Activated T-helper 1 cell treated with anti-CD3 and anti-CD28 coated beads, Interleukin-2, amount 50 U/mL, for 16 hours (primary cell): ENCODE measurements at places on chromosomes 4 and X.

DNA sequence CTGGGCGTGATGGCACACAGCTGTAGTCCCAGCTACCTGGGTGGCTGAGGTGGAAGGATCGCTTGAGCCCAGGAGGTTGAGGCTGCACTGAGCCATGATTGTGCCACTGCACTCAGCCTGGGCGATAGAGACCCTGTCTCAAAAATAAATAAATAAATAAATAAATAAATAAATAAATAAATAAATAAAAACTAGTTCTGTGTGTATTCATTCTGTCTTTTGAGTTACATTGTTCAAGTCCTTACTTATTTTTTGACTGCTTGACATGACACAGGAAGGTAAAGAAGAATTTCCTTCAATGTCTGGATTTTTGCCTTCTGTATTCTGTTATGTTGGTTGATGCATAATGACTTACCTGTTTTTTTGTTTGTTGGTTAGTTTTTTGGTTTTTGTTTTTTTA lies 2.2 kb upstream of the NAA10 start:
- DNase-seq = no peak

- no peak for DNase-seq
These were observed 1.9 kb downstream of the NEIL3 start for GRCh38 chr4:177311589-177311988.

- peak; percentile 26 for DNase-seq
These were observed 13.3 kb downstream of the MGARP start for GRCh38 chr4:139266583-139267257.

DNA sequence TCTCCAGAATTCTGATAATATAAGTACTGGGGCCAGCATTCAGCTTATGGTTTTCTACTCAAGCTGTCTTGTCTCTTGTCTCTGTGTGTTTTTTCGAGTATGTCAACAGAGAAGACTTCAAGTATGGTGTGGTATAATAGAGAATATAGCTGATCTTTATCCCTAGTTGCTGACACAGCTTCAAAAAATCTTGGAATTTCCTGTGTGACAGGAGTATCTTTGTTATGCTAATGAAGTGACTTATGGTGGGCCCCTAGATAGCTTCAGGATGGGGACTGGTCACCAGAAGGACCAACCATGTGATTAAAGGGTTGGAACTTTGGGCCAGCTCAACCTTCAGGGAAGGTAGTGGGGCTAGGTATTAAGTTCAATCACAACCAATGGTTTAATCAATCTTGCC lies 2.9 kb downstream of the GPRASP3 start:
- DNase-seq = no peak

DNA sequence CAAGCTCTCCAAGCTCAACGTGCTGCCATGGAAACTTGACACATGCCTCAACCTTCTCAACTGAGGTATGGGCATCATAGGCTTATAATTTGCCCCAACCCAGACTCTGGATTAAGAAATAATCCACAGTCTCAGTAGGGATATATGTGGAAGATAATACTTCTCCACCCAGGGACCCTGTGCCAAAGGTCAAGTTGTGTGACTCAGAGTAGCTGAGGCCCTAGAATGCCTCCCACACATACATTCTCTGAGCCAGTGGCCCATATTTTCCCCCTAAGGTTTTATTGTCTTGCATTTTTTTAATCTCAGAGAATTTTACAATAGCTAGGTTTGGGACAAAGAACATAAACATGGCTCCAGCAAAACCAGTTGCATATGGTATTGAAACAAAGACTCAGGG lies 283.1 kb downstream of the IDS start:
- DNase-seq = no peak

- no peak for DNase-seq
These were observed 360.2 kb downstream of the ZIC3 start for GRCh38 chrX:137926090-137926489.

DNA sequence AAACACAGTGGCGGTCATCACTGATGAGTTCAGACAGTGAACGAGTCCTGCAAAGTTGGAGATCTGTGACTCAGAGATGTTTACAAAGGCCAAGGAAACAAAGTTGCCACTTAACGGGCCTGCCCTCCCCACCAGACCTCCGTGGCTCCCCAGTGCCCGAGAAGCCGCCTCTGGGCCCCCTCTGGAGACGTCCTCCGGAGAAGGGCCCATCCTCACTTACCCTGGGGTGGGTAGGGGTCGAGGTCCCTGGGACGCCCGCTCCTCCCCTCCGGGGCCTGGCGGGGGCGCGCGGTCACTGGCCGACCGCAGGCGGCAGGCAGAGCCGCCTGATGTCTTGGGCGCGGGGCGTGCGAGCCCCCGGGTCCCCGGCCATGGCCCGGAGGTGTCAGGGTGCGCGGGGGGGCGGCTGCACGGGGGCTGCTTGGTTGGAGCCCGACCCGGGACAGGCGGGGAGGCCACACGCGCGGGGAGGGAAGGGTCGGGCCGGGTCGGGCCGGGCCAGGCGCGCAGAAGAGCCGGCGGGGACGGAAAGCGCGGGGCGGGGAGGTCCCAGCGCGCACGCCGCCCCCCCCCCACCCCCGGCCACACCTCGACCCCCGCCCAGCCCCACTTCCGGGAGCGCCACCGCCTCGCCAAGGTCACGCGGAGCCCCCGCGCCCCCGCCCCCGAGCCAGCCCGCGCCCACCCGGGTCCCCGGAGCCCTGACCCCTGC lies 529 bp downstream of the DHRSX start:
- no peak for DNase-seq

GRCh38 chrX:152155766-152156310 lies 17.5 kb upstream of the MAGEA10 start:
- DNase-seq = no peak

GRCh38 chr4:185512516-185512915 lies 22.8 kb downstream of the PDLIM3 start:
- no peak for DNase-seq

GRCh38 chr4:174490451-174490961 lies 31.8 kb downstream of the HPGD start:
- DNase-seq = no peak

- no peak for DNase-seq
These were observed 18.3 kb upstream of the MRPL1 start for GRCh38 chr4:77844363-77844762.

DNA sequence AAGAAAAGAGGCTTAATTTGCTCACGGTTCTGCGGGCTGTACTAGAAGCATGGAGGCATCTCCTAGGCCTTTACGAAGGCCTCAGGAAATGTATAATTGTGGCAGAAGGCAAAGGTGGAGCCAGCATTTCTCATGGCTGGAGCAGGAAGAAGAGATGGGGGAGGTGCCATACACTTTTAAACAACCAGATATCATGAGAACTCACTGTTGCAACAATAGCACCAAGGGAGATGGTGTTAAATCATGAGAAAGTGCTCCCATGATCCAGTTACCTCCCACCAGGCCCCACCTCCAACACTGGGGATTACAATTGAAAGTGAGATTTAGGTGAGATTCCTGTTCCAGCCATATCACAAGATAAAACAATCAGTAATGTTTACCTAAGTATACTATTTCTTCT lies 45.5 kb downstream of the MTHFD2L start:
- no peak for DNase-seq

DNA sequence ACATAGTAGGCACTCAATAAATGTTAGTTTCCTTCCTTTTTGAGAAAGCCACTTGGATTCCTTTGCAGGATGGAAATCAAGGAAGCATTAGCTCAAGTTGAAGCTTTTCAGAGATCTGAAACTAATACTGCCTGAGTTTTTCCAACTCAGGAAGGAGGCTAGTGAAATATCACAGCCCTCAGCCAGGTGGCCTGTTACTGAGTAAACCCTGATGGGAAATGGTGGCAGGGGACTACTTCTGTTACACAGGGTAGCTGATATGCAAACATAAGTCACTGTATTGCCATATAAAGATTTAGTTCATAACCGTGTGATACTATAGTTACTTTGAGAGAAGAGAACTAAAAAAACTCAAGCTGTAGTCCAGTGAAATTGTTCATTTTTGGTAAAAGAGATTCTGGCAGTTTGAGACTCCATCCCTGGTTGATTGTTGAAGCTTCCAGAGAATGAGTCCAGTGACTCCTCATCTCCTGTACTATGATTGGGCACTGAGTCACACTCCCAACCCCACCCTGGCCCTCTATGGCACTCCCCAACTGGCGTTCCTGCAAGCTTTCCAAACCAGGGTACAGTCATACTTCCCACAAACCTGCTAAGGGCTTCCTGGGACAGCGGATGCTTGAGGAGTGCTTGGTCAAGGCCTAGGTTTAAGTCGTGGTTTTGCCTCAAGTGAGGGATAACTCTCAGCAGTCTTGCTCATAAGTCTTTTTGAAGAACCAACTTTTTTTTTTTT lies 81.8 kb downstream of the MID1IP1 start:
- no peak for DNase-seq

DNA sequence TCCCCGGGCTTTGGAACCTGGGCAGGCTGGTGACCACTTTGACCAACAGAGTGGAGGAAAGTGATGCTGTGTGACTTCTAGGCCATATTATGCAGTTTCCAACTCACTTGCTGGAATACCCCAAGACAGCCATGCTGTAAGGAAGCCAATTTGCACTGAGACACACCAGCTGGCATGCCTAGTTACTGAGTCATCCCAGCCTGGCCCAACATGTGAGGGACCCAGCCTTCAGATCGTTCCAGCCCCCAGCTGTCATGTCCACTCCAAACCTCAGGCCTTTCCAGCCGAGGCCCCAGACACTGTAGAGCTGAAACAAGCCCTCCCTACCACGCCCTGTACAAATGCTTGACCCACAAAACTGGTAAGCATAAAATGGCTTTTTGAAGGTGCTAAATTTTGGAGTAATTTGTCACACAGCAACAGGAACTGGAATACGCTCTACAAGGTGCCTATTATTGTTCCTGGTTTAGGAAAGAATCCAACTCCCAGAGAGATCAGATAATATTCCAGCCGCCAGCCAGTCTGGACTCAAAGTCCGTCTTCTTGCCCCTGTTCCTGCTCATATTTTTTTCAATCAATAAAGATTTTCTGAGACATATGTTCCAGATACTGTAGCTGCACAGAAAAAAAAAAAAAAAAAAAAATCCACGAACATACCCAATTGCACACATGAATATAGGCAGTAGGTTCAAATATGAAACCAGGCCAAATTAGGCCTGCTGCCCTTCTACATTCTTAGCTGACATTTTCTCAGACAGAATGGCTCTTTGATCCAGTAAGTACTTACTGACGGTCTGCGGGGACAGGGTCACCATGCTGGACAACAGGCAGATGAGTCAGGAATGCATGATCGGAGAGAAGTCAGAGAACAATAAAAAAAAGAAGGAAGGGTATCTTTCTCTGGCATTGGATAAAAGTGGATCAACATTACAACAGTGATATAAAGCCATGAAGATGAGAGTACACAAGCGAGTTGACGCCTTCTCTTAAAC lies 35.1 kb downstream of the SH3KBP1 start:
- no peak for DNase-seq

GRCh38 chrX:57232658-57233360 lies 53.7 kb upstream of the FAAH2 start:
- DNase-seq = no peak

- DNase-seq = no peak
These were observed 34.4 kb downstream of the SLAIN2 start for GRCh38 chr4:48375651-48376304.

- DNase-seq = no peak
These were observed 1.5 kb downstream of the NKX1-1 start for GRCh38 chr4:1404573-1405253.

GRCh38 chrX:48826135-48826875 lies at the start of gene ERAS:
Gene ERAS, plus strand, starts transcription at chrX:48826513. Its CDS starts 2,611 bp downstream, at chrX:48829124.
- no peak for DNase-seq

DNA sequence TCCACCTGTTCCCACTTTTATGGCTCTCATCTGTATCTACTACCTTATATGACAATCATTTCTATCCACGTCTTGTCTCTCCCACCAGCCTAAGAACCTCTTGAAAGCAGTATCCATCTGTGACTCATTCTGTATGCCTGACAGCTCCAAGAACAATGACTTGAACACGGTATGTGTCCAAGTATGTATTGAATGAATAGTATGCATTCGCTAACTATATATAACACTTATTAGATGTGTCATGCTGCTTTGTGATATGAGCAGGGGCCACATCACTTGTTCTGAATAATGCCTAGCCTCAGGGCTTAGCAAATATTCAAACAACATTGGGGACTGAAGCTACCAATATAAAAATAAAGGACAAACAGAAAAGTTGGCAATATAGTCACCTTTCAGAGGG lies 4.9 kb downstream of the OPHN1 start:
- no peak for DNase-seq

DNA sequence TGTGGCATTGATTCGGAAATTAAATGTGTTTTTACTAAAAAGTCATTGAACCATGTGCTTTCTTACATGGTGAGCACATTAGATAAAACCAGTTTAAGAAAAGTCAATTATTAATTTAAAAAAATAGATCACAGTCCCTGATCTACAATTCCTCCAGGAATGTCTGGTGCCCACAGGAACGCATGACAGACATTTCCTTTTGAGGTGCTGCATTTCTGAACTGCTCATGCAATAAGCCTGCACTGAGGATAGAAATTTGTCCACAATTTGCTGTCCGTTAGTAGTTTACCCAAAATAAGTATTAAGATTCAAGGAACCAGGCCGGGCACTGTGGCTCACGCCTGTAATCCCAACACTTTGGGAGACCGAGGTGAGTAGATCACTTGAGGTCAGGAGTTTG lies 8.2 kb upstream of the ADAMTS3 start:
- DNase-seq = no peak

DNA sequence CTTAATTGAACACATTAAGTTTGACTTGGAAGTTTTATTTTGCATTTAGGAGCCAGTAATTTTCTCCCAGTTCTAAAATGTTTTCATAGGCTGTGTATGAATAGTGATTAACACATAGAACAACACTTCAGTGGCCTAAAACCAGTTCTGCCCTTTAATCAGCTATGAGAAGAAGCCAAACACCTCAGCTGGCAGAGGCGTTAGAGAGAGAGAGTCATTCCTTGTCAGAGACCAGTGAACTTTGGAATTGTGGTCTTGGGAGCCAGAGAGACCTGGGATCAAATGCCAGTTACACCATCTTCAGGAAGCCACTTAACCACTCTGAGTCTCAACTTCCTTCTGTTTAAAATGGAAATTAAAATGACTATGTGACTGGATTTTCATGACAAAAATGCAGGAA lies 39.3 kb upstream of the PRPS2 start:
- DNase-seq = no peak

GRCh38 chrX:45164021-45164621 lies 36.6 kb downstream of the DIPK2B start:
- no peak for DNase-seq

GRCh38 chr4:92266521-92266920 lies 37.2 kb upstream of the GRID2 start:
- DNase-seq = no peak

- DNase-seq = no peak
These were observed 434.7 kb downstream of the GRIA2 start for GRCh38 chr4:157655096-157655809.

GRCh38 chr4:109214622-109215301 lies 87.7 kb downstream of the COL25A1 start:
- no peak for DNase-seq

GRCh38 chrX:130746709-130747342 lies 156.2 kb downstream of the ENOX2 start:
- DNase-seq = no peak
